ENCODE measurements at places on chromosomes 16 and 17. TPM values are rescaled to one million over a fixed set of nuclear protein-coding genes. Genes with fewer than 3 reads are reported as not detected.

GRCh38 chr17:55705847-55706246 is 16.8 kb downstream of the TMEM100 start:
- no peak overlapping the region for H3K27ac ChIP-seq
- no peaks in the 10 kb centered on the region for H3K36me3 ChIP-seq
- no peak overlapping the region for H3K4me3 ChIP-seq

GRCh38 chr17:65584604-65585521 is 23.4 kb upstream of the AXIN2 start:
- H3K4me3 ChIP-seq = no peak overlapping the region
- H3K36me3 ChIP-seq = no peaks in the 10 kb centered on the region
- H3K27ac ChIP-seq = no peak overlapping the region
- H3K4me1 ChIP-seq = peaks cover 30% of the 10 kb centered on the region

GRCh38 chr17:76679239-76679638 is 31.5 kb downstream of the MXRA7 start:
- no peak overlapping the region for H3K4me3 ChIP-seq
- H3K27me3 ChIP-seq = no peaks in the 10 kb centered on the region
- peaks cover 45% of the 10 kb centered on the region for H3K4me1 ChIP-seq
- H3K27ac ChIP-seq = no peak overlapping the region
- H3K36me3 ChIP-seq = no peaks in the 10 kb centered on the region

DNA sequence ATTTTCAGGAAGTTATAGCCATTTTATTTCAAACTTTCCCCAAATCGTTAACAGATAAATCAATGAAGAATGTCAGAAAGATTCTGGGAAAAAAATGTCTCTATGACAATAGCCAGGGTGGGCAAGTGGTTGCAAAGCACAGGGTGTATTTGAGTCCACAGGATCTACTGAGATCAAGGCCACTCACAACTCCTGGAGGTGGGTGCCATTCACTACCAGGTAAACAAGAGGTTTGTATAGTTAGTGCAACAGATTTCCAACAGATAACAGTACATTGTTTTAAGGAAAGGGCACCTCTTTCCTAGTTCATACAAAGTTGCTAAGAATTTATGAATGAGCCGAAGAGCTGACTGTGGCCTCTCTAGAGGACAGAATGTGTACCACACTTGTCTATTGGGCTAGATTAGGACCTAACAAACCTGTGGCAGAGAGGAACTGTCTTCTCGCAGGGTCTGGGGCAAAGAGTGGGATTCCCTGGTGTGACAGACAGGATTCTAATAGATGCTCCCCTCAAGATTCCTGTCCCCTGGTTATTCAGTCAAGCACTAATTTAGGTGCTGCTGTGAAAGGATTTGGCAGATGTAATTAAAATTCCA is 52.0 kb upstream of the ZNF629 start:
- no peaks in the 10 kb centered on the region for H3K4me1 ChIP-seq
- H3K27ac ChIP-seq = no peak overlapping the region
- H3K4me3 ChIP-seq = no peak overlapping the region
- no peaks in the 10 kb centered on the region for H3K27me3 ChIP-seq
- no peaks in the 10 kb centered on the region for H3K36me3 ChIP-seq

Gene NOS2
- not detected for total RNA-seq
